ENCODE measurements at places on chromosomes 5 and 9.

GRCh38 chr9:15592317-15592716, 39.5 kb downstream of the CCDC171 start:
- no peak for DNase-seq

DNA sequence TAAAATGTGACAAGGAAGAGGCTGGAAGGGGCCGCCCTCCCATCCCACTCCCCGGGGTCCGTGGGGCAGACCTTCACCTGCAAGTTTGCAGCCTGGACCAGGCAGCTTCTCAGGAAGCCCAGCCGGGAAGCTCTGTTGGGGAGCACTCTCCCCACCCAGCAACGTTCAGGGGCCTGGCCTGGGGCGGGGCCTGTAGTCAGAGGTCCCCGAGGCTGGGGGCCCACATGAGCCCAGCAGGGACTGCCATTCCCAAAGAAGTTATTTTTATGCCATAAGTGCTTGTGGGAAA, 32.7 kb upstream of the NOTCH1 start:
- no peak for DNase-seq

GRCh38 chr5:83313436-83313835, 158.1 kb upstream of the VCAN start:
- no peak for DNase-seq

DNA sequence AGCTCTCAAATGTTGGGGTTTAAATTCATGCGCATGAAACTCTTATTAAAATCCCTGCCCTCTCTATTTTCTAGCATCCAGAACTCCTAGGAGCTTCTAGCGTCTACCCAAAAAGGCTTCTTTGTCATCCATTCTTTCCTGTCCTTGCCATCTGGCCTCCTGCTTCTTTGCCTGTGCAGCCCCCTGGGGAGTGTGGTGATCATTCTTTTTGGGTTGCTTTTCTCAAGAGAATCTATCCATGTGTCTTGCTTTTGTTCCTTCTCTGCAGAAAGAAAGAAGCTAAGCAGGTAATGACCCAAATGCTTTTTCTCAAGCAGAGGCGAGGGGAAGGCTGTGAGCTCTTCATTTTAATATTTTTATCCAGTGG, 26.6 kb downstream of the SKP2 start:
- DNase-seq: no peak

DNA sequence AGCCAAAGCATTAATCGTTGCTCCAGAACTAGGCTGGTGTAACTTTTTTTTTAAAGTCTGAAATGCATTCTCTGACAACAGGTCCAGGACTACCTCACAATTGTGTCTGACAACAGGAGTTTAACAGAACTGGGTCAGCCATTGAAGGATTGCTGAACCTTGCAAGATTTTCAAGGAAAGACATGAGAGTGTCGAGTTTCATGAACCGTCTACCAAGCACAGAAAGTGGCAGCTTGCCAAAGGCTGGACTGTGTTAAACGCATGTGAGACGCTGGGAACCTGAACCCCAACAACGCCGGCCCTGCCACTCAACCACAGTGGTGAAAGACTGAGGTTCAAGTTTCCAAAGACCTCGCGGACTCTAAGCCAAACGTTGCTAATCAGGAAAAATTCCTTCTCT, 79.1 kb downstream of the LHFPL2 start:
- DNase-seq: no peak

DNA sequence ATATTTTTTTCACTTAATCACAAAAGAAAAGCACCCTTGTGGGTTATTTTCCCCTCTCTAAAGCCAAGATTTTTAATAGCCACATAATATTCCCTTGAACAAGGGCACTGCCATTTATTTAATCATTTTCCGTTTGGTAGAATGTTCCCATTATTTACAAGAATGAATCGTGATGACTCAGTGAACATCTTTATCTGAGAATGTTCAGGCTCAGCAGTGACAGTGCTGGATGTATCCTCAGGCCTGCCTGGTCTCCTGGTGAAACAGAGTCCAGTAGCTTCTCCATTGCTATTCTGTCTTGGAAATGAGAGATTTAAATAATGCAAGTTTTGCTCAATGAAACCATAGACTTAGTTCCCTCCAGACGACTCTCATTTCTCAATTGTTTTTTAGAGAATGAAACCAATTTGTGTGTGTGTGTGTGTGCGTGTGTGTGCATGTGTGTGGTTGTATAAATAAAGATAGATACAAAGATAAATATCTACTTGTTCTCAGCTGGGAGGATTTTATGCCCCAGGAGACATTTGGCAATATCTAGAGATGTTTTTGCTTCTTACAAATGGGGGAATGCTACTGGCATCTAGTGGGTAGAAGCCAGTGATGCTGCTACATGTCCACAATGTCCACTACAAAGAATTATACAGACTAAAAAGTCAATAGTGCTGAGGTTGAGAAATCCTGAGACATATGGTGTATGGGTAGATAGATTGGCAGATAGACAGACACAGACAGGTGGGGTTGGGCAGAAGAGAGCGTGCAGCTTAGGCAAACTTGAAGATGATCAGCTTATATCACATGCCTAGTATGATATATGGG, 55.0 kb downstream of the PAPPA start:
- no peak for DNase-seq

- no peak for DNase-seq
Measured at GRCh38 chr5:165407352-165407751, 1901.9 kb downstream of the MAT2B start.

DNA sequence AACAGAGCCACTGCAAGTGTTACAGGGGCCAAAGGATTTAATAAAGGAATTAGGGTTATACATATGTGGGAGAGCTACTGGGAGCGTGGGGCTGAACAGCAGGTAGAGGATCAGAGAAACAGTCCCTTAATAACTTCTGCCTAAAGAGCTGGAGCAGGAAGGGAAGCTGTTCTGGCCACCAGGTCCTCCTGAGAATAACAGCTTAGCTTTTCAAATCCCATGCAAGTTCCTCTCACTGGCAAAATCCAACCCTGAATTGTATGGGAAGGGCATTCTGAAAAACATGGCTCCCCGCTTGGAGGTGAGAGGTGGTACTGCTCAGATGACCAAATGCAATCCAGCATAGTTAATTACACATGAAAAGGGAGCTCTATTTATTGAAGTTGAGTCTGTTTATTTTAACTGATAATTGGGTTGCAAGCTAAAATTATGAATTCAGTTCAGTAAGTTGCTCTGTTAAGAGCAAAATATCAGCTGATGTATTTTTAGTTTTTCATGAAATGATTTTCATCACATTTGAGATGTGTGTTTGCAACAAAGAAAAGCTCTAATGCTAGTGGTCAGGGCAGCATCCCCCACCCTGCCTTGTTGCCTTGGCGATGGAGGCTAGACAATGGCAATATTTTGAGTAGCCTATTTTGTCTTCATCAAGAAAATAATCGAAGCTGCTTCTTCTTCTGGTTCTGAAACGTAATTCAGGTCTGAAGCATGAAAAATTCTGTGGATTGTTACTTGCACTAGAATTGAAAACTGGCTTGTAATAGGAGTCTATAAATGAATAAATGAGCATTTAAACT, 58.4 kb upstream of the SH3GL2 start:
- DNase-seq: no peak

DNA sequence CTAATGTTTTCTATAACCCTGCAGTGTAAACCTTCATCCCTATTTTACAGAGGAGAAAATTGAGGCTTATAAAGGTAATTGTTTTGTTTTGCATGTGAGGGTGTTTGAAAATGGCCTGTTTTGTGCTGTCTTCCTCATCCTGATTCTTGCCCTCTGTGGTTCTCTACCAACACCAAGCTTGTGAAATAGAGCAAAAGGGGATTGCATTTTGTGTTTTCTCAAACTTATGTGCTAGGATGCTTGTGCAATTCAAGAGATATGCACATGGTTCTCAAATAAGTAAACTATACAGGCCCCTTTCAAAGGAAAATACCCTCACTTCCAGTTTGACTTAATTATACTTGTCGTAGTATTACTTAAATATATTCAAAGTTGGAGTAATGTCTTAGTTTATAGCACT, 17.2 kb downstream of the PAM start:
- no peak for DNase-seq

GRCh38 chr5:147234825-147235635, at the start of gene STK32A:
TSS of gene STK32A (plus strand) at chr5:147235026. CDS start at chr5:147239635, 4,609 bp downstream.
- DNase-seq: no peak

DNA sequence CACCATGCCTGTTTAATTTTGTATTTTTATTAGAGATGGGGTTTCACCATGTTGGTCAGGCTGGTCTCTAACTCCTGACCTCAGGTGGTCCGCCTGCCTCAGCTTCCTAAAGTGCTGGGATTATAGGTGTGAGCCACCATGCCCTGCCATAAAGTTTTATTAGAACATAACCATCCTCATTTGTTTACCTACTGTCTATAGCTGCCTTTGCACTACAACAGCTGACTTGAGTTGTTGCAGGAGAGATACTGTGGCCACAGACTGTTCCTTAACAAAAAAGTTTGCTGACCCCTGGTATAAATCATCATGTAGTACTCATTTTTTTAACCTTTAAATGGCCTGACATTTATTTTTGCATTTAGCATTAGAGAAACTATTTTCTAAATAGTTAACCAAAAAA, 31.7 kb downstream of the SNX30 start:
- no peak for DNase-seq

- no peak for DNase-seq
Measured at GRCh38 chr5:994272-994607, 14.4 kb upstream of the NKD2 start.

- no peak for DNase-seq
Measured at GRCh38 chr5:109826426-109826825, 136.7 kb downstream of the MAN2A1 start.

DNA sequence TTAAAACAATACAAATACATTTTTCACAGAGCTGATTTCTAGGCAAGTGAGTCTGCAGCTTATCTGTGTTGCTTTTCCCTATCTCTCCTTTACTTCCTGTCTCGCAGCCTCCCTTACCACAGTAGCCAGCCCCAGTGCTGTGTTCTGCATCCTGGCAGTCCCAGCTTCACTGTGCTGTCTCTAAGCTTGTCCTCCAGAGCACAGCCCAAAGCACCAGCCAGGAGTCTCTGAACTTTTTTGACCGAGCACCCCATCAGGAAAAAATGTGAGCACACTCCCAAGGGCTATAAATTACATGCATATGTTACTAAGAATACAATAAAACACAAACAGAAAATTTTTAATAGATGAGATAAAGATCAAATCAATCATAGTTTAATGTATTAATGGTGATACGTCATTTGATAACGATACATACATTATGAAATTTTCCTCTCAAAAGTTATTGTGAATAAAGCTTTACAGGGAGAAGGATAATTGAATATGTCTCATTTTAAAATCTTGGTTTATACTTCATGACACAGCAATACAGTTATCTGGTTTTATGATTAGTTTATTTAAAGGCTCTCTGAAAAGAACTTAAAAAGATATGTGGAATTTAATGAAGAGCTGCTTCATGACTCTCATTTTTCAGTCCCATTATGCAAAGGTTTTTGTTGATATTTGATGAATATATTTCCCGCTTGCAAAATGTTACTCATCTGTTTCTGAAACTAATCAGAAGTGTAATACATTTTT, 7.3 kb upstream of the RHOBTB3 start:
- DNase-seq: no peak

- DNase-seq: no peak
Measured at GRCh38 chr5:13943676-13944075, 812 bp downstream of the DNAH5 start.

DNA sequence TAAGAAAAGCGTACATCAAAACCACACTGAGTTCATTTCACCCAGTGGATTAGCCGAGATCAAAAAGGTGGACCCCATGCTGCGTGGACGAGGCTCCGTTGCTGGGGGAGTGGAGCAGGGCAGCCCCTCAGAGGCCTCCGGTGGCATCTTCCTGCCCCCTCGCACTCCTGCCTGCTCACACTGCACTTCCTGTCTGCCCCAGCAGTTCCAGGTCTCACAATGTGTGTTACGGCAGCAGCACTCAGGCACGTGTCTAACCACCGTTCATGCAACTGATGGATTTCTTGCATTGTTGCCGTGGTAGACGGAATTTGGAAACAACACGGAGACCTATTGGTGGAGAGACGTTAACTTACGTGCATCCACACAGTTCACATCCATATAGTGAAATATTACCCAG, 196.6 kb upstream of the OTULINL start:
- DNase-seq: no peak

DNA sequence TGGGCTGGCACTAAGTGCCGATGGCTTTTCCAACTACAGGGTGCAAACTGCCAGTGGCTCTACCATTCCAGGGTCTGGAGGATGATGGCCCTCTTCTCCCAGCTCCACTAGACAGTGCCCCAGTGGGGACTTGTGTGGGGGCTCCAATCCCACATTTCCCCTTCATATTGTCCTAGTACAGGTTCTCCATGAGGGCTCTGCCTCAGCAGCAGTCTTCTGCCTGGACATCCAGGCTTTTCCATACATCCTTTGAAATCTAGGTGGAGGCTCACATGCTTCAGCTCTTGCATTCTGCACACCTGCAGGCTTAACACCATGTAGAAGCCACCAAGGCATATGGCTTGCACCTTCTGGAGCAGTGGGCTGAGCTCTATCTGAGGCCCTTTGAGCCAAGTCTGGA, 70.3 kb downstream of the TSSK1B start:
- DNase-seq: no peak

GRCh38 chr9:25889661-25890060, 211.4 kb upstream of the TUSC1 start:
- DNase-seq: no peak

DNA sequence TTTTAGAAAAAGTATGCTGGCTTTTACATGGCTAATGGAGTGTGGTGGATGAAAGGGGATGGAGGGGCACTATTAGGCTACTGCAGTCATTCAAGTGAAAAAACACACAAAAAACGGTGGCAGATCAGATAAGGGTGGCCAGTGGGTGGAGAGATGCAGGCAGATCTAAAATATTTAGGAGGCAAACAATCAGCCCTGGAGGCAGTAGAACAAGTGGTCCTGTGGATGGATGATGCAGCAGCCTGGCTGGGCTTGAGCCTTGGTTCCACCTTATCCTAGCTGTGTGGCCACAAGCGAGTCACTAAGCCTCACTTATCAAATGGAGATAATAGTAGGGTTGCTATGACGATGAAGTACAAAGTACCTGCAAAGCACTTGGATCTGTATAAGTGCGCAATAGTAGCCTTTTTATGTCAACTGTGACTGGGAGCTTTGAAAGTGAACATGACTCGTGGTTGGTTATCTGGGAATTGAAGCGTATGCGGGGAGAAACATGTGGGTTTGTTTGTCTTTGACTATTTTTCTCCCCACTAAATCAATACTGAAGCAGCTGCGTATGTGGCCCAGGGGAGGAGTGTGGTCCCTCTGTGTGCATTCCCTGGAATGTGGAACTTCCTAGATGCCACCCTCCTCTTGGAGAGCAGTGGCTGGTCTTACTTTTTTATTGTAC, 20.2 kb downstream of the NSG2 start:
- no peak for DNase-seq

DNA sequence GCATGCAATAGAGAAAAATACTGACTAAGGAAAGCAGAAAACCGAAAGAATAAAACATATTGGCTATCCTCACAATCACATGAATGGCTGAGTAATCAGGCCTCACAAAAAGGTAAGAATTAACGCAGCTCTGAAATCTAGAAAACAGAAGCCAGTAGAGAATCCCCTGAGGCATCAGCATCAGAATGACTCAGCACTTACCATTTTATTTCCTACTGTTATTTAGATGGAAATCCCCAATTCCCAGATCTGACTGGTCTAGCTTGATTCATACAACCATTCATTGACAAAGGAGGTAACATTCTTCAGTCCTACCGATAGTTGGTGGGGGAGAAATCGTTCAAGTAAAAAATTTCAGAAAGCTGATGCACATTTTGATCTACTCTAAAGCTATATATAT, 1408.4 kb upstream of the WWC1 start:
- no peak for DNase-seq
